ENCODE measurements at places on chromosomes 3 and 15.

DNA sequence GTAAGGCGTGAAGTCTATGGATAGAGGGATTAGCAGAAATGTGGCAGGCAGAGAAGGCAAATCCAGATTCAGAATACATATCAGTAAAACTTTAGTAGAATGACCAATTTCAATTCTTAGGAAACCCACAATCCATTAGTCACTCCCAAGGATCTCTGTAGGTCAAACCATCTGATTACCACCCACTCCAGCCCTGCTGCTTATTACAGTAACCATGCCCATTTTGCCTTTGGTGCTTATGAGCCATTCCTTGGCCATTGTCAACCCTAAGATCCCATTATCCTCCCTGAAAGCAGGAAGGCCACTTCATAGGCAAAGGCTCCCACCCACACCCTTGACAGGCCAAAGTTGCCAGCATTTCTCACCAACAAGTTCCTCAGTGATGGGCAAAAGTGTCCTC is 5.1 kb upstream of the KLHL40 start:
- DNase-seq: no peak

DNA sequence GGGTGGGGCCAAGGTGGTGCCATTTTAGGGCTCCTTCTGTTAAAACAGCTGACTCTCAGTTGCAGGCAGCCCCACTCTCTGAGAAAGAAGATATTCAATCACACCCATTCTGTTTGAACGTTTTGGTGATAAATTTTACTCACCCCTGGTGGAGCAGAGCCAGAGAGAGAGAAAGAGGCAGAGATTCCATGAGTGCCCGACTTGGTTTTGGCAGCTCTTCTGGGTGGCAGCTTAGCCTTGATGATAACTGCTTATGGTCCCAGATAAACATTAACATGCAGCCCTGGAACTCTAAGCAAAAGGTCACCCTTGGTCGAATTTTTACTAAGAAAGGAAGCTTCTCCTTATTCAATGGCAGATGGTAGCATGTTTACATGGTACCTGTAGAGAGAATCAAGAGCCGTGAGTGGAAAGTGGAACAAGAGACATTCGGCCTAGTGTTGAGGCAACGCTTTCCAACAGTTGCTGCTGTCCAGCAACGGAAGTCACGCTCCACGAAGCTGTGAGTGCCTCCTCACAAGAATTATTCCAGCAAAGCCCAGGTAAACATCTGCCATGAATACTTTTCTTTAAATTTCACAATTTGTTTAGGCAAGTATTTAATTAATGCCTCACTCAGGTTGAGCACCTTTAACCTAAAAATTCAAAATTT is 530.6 kb upstream of the ROBO2 start:
- DNase-seq: no peak

- DNase-seq: no peak
Observed at GRCh38 chr3:112778353-112778948, 68.2 kb downstream of the CD200R1L start.

- DNase-seq: no peak
Observed at GRCh38 chr15:33159726-33160453, 34.6 kb downstream of the FMN1 start.

DNA sequence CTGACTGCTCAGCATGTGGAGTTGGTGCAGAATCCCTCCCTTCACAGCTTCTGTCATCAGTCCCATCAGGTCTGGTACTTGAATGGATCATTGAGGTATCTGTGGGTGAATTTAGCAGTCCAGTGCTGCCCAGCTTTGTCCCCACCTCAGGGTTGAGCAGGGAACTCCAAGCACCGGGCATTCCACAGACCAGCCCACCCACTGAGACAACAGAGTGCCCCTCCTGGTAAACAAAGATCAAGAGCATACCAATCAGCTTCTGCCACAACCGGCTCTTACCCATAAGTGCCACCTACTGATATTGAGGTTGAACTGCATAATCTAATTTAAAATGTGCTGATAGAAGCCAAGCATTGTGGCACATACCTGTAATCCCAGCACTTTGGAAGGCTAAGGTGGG is 57.1 kb upstream of the FXR1 start:
- no peak for DNase-seq

GRCh38 chr3:172919297-172919683 is 168.8 kb downstream of the ECT2 start:
- DNase-seq: no peak

GRCh38 chr3:195582947-195583346 is 793 bp downstream of the APOD start:
- DNase-seq: no peak

GRCh38 chr15:79779746-79780145 is 117.1 kb downstream of the MTHFS start:
- DNase-seq: no peak

- DNase-seq: no peak
Observed at GRCh38 chr3:57257678-57258077, 30.1 kb downstream of the APPL1 start.

GRCh38 chr15:53535886-53536285 is 223.6 kb downstream of the WDR72 start:
- no peak for DNase-seq
